ENCODE measurements at places on chromosomes 13 and 19.
A peak's percentile ranks its signal among the peaks of the same experiment; 100 is the strongest.

DNA sequence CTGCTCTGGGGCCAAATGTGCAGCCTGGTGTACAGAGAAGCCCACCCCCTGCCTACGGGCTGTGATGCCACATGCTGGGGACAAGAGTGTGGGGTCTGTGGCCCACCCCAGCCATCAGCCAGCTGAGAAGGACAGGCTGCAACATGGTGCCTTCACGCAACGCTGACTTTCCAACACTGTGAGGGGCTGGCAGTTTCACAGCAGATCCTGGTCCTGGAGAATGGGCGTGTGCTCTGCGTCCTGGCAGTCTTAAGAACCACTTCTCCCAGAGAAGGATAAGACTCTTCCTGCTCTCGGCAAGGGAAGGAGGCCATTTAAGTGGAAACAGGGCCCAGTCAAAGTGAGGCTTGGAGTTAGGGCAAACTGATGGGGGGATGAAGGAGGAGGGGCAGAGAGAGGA lies 4.6 kb downstream of the LRRC4B start:
- no peak for DNase-seq

- no peak for DNase-seq
These were observed 2.5 kb downstream of the NUDT15 start for GRCh38 chr13:48040049-48040448.

- no peak for DNase-seq
These were observed 1.4 kb downstream of the FGF21 start for GRCh38 chr19:48756686-48757085.

DNA sequence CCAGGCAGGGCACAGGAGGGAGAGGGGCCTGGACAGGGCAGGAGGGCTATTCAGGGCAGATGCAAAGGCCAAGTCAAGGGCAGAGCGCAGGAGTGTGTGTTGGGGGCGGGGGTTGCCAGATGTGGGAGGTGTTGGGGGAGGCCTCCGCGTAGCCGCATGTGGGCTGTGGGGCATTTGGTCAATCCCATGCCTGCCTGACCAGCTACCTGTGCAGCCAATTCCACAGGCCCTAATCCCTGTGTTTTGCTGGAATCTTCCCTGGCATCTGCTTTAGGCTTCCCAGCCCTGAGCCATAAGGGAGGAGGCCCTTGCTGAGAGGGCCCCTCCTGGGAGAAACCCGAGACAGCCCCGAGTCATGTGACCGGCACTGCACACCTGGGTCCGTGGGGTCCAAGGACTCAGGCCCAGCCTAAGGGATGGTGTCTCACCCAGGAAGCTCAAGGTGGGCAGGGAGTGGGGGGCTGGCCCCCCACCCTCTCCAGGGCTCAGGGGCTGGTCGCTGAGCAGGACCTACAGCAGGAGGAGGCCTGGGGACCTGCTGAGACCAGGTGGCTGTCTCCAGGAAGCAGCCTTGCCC lies 20.3 kb downstream of the RFX1 start:
- no peak for DNase-seq

- no peak for DNase-seq
These were observed 1417.1 kb upstream of the ATXN8OS start for GRCh38 chr13:68690567-68690966.

DNA sequence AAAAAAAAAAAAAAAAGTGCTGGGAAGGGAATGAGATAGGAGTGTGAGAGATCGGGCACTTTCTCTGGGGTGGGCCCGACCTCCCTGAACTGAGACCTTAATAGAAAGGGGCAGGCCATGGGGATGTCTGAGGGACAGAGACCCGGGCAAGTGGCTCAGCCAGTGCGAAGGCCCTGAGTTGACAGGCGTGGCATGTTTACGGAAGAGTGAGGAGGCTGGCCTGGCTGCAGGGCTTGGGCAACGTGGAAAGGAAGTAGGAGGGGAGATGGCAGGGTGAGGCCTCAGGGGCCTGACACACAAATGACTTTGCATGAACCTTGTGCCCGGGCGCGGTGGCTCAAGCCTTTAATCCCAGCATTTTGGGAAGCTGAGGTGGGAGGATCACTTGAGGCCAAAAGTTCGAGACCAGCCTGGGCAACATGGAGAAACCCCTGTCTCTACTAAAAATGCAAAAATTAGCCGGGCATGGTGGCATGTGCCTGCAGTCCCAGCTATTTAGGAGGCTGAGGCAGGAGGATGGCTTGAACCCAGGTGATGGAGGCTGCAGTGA lies 13.9 kb downstream of the FCHO1 start:
- no peak for DNase-seq

- DNase-seq, result no peak
These were observed 778.3 kb upstream of the SLC10A2 start for GRCh38 chr13:103844471-103844870.

GRCh38 chr13:98416408-98416807 lies 160.5 kb downstream of the STK24 start:
- no peak for DNase-seq

- DNase-seq, result no peak
These were observed 133.8 kb downstream of the RXFP2 start for GRCh38 chr13:31873145-31873544.

DNA sequence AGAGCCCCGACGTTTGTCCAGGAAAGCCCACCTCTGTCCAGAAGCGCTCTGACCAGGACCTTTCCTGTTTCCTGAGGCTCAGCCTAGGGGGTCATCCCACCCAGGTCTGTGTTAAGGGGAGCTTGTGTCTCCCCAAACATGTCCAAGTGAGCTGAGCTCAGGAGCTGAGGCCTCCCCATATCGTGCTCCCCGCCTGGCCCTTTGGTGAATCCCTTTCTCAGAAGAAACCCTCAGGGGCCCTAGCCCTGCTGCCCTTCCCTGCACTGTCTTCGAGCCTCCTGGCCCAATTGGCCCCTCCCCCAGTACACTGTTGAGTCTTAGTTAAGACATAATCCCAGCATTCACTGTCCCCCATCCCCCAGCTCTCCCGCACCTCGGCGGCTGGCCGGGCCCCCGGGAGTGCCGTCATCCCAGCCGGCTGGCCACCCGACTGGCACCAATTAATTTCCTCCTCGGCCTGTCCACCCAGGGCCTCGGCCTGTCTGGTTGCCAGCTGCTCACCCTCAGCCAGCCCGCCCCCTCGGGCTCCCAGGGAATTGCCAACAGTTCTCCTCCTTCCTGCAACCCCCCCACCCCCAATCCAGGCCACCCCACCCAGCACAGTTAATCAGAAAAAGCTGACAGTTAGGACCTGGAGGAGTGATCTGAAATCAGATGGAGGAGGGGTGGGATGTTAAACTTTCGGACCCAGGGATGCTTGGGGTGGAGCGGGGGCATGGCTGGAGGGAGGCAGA lies 13.6 kb downstream of the IER2 start:
- peak; percentile 43 for DNase-seq

DNA sequence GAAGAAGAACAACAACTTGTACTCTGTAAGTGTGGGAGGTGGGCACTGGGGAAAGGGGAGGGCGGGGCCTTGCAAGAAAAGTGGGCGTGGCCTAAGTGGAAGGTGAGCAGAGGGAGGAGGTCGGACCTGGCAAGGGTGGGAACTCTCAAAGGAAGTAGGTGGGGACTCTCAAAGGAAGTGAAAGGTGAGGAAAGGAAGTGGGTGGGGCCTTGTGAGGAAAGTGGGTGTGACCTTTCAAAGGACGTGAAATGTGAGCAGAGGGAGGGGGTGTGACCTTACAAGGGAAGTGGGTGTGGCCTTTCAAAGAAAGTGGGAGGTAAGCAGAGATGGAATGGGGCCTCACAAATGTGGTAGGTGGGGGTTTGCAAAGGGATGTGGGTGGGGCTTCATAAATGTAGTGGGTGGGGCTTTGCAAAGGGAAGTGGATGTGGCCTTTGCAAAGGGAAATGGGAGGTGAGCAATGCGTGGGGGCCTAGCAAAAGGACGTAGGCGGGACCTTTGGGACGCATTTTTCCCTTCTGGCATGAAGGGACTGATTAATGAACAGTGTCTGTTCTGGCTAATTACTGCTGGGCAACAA lies 25.9 kb downstream of the ACSBG2 start:
- peak; percentile 86 for DNase-seq

- DNase-seq, result no peak
These were observed 2590.1 kb downstream of the PCDH9 start for GRCh38 chr13:64640002-64640401.

DNA sequence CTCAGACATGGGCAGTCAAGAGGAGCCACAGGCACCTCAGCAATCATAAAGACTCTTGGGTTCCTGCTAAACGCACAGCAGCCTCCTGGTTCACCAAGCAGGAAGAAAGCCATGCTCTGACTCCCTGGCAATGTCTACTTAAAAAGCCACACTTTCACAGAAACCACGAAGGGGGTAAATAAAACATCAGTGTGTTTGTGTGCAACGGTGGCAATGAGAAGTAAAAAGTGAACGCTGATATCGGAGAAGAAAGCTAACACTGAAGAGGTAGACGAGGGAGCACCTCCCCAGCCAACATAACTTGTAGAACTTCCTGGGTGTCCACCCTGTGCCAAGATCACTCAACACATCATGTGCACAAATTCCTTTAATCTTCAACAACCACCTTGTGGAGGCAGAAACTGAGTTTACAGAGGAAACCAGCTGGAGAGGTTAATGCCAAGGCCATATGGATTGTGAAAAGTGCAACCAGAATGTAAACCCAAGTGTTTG lies 30.2 kb downstream of the HSPH1 start:
- no peak for DNase-seq

- DNase-seq, result peak; percentile 41
These were observed 29.2 kb downstream of the PIP5K1C start for GRCh38 chr19:3670796-3671679.

- DNase-seq, result no peak
These were observed 518.3 kb downstream of the GPC6 start for GRCh38 chr13:93744886-93745285.

- DNase-seq, result peak; percentile 74
These were observed 843 bp downstream of the ANO8 start for GRCh38 chr19:17333611-17334413.

DNA sequence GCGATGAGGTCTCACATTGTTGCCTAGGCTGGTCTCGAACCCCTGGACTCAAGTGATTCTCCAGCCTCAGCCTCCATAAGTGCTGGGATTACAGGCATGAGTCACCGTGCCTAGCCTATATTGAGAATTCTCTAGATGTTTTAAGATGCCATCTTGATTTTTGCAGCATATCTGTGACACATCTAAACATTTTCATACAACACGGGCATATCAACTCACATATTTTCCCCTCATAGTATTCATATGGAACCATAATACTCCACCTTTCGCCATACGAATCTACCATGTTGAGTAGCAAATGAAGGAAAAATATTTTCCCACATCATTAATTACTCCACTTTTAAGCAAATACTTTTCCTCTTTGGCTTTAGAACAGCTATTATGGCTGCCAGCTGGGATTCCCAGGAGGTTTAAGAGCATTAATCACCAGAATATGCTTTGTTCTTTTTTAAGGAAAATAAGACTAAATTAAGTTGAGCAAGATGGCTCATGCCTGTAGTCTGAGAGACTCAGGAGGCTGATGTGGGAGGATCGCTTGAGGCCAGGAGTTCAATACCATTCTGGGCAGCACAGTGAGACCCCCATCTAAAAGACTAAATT lies 56.9 kb upstream of the GTF2F2 start:
- DNase-seq, result no peak

GRCh38 chr13:88801361-88801760 lies 1130.2 kb downstream of the SLITRK5 start:
- DNase-seq, result no peak

- no peak for DNase-seq
These were observed 321.8 kb downstream of the TEX29 start for GRCh38 chr13:111642156-111642767.

GRCh38 chr19:38194061-38194701 lies 29.8 kb downstream of the DPF1 start:
- DNase-seq, result no peak

- DNase-seq, result no peak
These were observed 173.1 kb downstream of the POU4F1 start for GRCh38 chr13:78430166-78430791.

DNA sequence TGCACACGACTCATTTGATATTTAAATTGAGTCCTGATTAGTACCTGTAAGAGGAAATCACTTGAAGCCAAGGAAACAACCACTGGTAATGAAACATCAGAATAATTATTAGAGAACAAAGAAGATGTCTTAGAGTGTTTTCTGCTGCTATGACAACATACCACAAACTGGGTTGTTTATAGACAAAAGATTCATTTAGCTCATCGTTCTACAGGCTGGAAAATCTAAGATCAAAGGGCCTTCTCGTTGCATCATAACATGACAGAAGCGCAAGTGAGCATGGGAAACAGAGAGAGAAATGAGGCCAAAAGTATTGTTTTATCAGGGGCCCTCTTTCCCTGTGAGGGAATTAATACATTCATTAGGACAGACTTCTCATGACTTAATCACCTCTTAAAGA lies 1024.0 kb upstream of the PCDH9 start:
- DNase-seq, result no peak

- DNase-seq, result no peak
These were observed 14.3 kb upstream of the PLPP2 start for GRCh38 chr19:305240-306150.

GRCh38 chr13:31891472-31891871 lies 140.1 kb upstream of the FRY start:
- DNase-seq, result no peak

DNA sequence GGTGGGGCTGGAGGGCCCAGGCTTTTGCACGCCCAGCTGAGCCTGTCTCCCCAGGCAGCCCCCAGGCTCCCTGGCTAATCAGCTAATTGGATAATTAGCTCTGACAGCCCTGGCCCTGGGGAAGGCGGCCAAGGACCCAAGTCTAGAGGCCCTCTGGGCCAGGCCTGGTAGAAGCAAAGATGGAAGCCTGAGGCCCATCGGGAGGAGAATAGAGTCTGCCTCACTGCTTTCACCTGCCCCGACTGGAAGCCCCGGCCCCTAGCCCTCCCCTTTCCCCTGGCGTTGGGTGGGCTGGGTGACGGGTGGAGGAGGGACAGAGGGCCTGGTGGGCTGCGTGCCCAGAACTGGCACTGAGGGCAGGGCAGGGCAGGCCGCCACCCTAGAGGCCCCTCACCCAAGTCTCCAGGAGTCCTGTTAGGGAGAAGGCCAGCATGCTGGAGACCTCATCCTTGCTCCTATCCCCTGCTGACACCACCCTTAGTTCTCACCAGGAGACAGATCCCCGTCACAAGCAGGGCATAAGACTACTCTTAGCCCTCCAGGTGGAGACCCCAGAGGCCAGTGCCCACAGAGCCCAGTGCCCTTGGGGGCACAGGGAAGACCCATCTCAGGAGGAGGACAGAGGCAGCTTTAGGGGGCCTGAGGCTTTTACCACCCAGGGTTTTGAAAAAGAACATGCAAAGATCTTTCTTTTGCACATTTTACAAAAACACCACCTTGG lies 12.0 kb downstream of the LYL1 start:
- DNase-seq, result no peak

DNA sequence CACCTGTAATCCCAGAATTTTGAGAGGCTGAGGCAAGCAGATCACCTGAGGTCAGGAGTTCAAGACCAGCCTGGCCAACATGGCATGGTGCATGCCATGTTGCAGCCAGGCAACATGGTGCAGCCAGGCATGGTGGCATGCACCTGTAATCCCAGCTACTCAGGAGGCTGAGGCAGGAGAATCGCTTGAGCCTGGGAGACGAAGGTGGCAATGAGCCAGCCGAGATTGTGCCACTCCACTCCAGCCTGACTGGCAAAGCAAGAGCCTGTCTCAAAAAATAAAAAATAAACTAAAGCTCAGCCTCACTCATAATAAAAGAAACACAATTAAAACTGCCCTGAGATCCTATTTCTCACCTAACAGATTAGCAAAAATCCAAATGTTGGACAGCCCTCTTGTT lies 49.7 kb upstream of the MAP3K10 start:
- no peak for DNase-seq

All from CD4-positive, alpha-beta T cell treated with Interleukin-10 for 1 hour (primary cell).